Endothelial cell (in vitro differentiated cells): ENCODE measurements at places on chromosomes 4 and X. TPM values are rescaled to one million over a fixed set of nuclear protein-coding genes. Genes with fewer than 3 reads are reported as not detected.
A peak's percentile ranks its signal among the peaks of the same experiment; 100 is the strongest.

Gene SPANXB1
- total RNA-seq, result not detected

Gene CCNG2
- 67.0 TPM for total RNA-seq

Gene TMPRSS11B
- total RNA-seq, result 0.56 TPM

Gene UGT2B10
- total RNA-seq, result not detected

Gene ZNF711
- total RNA-seq, result 21.2 TPM

Gene ARHGAP36
- total RNA-seq, result not detected

Gene PAGE4
- total RNA-seq, result not detected

Gene QRFPR
- total RNA-seq, result 2.4 TPM

Gene HNRNPDL
- total RNA-seq, result 374 TPM

Gene HSD17B13
- not detected for total RNA-seq

Gene MAGEC3
- 0.13 TPM for total RNA-seq

DNA sequence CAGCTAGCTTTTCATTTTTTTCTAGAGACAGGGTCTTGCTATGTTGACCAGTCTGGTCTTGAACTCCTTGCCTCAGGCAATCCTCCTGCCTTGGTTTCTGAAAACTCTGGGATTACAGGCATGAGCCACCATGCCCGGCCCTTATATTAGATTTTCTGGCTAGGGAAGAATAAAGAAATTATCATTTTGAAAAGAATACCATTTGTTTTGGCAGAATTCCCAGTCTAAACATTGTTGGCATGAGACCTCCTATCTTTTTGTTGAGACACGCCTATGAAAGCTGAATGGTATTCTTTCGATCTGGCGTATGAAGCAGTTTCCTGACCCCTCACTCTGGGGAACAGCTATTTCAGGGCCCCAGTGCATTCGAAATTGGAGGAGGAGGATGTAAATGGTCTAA, 107.0 kb downstream of the REPS2 start:
- DNase-seq, result no peak

- DNase-seq, result no peak
These were observed 1611.1 kb downstream of the ARAP2 start for GRCh38 chr4:34633241-34633640.

- DNase-seq, result no peak
These were observed 117.7 kb downstream of the ADAMTS3 start for GRCh38 chr4:72451349-72451748.

- no peak for DNase-seq
These were observed 168.8 kb upstream of the HS3ST1 start for GRCh38 chr4:11597506-11597905.

DNA sequence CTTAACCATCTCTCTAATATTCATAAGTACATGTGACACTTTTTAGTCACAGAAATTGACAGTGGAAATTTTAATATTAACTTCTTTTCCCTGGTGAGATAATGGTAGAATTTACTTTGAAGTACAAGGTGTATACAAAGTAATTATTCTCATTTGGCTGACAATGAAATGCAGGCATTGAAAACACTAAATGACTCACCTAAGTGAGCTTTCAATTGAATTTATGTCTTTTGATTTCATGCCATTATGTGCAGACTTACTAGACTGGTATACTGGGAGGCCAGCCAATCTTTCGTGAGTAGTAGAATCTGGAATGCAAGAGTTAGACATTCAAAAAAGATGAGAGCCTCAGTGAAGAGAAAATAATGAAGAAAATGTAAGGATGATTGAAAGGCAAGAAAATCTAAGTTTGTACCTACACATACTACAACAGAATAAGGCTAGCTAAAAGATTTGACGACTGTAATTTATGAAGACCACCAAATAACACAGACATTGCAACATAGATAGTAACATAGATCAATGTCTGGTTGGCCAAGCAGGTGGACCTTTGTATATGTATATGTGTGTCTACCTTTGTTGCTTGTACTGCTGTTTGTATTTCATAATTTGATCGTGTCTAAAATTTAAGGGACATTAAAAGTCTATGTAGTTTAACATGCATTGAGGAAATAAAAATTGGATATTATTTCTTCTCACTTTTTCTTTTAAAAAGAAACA, 459.7 kb downstream of the IL15 start:
- DNase-seq, result no peak

DNA sequence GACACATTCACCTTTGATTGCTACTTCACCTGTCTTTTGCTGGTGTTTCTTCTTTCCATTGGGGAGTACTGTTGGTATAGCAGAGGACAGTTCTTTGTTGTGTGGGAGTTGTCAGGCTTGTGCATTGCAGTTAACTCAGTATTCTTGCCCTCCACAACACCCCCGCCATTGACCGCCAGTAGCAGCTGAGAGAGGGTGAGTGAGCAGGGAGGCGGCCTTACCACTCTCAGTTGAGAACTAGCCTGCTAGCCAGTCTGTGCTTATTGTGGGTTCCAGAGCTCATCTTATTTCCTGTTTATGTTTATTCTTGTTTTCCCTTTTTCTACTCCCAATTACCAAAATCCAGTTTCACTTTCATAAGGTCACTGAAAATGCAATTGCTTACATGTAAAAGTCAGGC, 52.2 kb downstream of the STIM2 start:
- no peak for DNase-seq

- DNase-seq, result no peak
These were observed 6.6 kb downstream of the ZFX start for GRCh38 chrX:24156177-24156576.

- DNase-seq, result no peak
These were observed 186.0 kb downstream of the MID1IP1 start for GRCh38 chrX:38987198-38987651.

GRCh38 chr4:38284294-38285030, 324.3 kb downstream of the PTTG2 start:
- DNase-seq, result no peak

DNA sequence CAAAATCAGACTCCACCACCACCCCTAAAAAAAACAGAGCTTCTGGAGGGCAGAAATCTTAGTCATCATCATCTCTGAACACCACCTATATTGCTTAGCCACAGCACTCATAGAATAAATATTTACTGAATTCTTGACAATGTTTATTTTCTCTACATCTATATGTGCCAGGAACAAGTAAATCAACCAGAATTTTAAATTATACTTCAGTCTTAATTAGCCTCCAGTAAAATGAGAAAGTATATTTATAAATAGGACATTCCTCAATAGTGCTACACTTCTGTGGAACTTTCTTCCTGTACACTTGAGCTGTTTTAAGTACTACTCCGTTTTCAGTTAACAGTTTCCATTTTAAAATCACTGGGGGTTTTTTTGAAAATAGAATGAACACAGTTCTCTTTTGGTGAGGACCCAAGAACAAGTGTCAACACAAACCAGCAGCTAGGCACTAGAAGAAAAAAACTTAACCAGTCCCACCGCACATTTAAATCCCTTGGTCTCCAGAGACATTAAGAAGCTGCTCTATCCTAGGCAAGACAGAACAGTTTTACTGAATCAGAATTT, 25.5 kb downstream of the SMIM14 start:
- DNase-seq, result no peak

DNA sequence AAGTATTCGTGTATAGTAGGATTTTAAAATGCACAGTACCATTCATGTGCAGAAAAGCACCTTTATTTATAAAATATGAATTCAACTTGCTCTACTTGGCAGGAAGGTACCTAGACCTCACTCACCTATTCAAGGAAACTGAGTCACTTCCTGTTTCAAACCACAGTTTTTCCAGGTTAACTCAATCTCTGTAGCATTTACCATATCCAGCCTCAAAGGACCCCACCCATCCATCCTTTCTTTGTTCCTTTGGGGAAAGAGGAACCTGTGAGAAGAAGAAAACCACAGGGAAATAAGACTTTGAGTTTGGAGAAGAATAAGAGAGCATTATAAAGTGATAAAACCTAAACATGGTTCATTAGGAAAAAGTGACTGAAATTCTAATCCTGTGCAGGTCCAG, 250.7 kb downstream of the CBR4 start:
- no peak for DNase-seq

GRCh38 chrX:131841496-131842437, 181.3 kb upstream of the STK26 start:
- DNase-seq, result no peak

- no peak for DNase-seq
These were observed 49.2 kb upstream of the PJA1 start for GRCh38 chrX:69214463-69214862.

DNA sequence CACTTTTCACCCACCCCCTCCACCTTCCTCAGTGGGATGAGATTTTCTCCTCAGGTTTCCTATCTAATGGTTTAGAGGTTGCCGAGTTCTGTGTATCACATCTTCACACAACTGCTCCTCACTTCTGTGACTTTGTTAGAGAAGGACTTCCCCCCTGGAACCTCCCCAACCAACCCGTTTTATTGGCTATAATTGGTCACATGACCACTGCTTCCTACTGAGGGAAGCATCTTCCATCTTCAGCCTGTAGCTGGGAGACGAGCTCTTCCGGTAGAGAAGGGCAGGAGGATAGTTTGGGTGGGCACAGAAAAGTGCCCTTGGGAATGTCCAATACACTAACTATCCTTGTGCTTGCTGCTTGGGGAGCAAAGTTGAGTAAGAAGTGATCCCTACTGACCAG, 90.5 kb downstream of the STK32B start:
- no peak for DNase-seq

GRCh38 chr4:53011259-53011905, 149.3 kb downstream of the RASL11B start:
- DNase-seq, result no peak

DNA sequence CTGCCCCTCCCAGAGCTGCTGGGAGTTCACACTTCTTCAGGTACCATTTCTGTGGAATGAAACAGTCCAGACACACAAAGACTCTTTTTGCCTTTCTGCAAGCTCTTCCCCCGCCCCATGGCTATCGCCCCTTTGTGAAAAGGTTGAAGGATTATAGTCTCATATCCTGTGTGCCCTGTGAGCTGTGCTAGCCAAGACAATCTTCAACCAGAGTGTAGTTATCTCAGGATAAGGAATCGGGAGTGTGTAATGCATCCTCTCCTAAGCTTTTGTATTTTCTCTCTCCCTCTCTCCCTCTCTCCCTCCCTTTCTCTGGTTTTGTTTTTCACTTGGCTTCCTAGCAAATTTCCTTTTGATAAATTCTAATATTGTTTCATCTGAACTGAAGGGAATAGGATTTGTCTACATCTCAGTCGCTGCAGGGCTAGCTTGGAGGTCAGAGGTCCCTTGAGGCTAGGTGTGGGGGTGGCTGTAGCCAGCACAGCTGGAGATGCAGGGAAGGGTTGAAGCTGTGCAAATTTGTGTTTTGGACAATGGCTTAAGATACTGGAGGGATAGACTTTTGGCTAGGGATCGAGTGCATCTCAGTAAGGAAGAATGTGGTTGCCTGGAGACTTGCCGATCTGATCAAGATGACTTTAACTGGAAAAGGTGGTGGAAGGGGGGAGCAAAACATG, 74.6 kb upstream of the NALF2 start:
- no peak for DNase-seq

DNA sequence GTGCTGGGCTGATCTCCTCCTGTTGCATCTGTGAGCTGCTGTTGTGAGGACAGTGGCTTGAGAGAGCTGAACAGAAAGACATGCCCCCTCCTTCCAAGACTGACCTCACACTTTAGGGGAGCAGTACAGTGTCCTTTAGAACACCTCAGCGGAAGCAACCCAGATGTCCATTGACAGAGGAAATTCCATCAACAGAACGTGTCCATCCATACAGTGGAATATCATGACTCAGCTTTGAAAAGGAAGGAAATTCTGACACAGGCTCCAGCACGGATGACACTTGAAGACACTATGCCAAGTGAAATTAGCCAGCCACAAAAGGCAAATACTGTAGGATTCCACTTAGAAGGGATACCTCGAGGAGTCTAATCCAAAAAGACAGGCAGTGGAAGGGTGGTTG, 103.5 kb downstream of the GPR143 start:
- DNase-seq, result no peak

DNA sequence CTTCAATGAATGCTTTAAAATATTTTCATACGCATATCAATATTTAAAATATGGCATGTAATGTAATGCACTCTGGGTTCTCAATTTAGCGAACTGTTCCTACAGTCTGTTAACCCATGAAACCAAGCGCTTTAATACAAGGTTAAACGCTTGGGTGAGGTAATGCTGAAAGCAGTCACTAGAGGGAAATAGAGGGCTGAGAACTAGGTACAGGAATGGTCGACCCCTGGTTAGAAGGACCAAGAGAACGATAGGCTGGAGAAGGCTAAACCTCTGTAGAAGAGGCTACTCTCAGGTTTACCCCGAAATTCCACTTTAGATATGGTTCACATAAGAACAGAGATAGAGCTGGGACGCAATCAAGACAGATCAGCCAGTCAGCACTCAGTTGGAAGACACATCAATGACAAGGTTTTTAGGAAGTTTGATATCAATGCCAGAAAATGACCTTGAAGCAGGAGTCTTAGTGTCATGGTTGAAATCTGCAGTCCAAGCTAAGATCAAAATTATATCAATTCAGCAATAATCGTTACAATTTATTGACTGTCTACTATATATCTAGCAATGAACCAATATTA, 26.9 kb downstream of the ARSJ start:
- DNase-seq, result peak; percentile 65

- DNase-seq, result no peak
These were observed 63.3 kb downstream of the GPAT3 start for GRCh38 chr4:83599183-83599582.

- DNase-seq, result no peak
These were observed 43.8 kb downstream of the ELOVL6 start for GRCh38 chr4:110154582-110154981.

GRCh38 chr4:113537628-113538027, 223.9 kb downstream of the CAMK2D start:
- no peak for DNase-seq

GRCh38 chrX:55039471-55039870, 8.7 kb upstream of the ALAS2 start:
- DNase-seq, result no peak

GRCh38 chr4:96775501-96775900, 935.6 kb downstream of the PDHA2 start:
- no peak for DNase-seq

- peak; percentile 24 for DNase-seq
These were observed 56.3 kb downstream of the ZAR1 start for GRCh38 chr4:48546336-48546735.

DNA sequence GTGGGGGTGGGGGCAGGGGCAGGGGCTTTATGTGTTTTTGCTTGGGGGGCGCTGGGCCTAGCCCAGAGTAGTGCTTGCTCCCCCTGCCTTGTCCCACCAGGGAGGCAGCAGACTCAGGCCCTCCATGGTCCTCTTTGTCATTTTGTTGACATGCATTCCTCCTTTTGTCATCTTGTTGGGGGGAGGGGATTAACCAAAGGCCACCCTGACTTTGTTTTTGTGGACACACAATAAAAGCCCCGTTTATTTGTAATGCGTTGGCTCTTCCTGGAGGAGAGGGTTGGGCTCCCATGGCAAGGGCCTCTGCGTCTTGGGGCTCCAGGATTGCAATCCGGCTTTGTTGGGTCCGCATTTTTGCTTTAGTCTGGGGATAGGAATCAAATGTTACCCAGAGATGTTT, 2.2 kb downstream of the EMD start:
- DNase-seq, result no peak

GRCh38 chrX:140123446-140123845, 158.1 kb upstream of the CXorf66 start:
- DNase-seq, result peak; percentile 16

- DNase-seq, result no peak
These were observed 32.7 kb downstream of the TMSB4X start for GRCh38 chrX:13007519-13008188.
